ELR (cell line): ENCODE measurements at places on chromosomes 7 and 10.

GRCh38 chr7:523347-524336, 4.0 kb upstream of the PDGFA start:
- no peak for DNase-seq

DNA sequence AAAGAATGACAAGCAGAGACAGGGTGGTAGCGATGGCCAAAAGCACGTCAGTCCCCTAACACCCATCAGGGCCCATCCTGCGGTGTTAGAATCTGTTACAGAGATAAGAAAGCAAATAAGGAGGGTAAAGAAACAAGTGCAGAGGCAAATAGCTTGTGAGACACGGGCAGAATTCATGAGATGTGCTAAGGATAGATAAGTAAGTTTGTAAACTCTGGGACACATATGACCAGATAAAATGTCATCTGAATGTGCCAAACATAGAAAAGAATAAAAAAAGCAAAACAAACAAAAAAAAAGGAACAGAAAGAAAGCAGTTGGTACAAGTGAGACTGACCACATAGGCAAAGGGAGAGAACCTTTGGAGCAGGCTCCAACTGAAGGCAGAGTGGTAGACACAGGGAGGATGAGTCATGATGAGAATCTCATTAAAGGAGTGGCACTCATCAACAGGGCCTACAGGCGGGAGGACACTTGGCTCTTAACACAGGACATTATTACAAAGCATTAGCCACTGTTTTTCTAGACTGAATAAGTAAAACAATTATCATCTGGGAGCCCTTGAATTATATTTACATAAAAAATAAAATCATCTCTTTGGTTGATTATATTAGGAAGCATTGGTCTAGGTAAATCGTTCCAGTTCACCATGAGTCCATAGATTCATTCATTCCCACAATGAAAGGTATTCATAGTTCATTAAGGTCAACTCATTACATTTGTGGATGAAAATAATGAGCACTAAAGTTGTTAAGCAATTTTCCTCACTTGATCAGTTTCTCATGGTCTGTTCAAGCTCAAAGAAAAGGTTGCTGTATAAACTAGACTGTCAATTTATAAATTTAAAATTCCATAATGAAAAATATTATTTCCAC, 21.5 kb upstream of the EPHB6 start:
- DNase-seq, result no peak

- DNase-seq, result peak; percentile 70
These were observed 39.5 kb downstream of the RSU1 start for GRCh38 chr10:16777473-16778370.

DNA sequence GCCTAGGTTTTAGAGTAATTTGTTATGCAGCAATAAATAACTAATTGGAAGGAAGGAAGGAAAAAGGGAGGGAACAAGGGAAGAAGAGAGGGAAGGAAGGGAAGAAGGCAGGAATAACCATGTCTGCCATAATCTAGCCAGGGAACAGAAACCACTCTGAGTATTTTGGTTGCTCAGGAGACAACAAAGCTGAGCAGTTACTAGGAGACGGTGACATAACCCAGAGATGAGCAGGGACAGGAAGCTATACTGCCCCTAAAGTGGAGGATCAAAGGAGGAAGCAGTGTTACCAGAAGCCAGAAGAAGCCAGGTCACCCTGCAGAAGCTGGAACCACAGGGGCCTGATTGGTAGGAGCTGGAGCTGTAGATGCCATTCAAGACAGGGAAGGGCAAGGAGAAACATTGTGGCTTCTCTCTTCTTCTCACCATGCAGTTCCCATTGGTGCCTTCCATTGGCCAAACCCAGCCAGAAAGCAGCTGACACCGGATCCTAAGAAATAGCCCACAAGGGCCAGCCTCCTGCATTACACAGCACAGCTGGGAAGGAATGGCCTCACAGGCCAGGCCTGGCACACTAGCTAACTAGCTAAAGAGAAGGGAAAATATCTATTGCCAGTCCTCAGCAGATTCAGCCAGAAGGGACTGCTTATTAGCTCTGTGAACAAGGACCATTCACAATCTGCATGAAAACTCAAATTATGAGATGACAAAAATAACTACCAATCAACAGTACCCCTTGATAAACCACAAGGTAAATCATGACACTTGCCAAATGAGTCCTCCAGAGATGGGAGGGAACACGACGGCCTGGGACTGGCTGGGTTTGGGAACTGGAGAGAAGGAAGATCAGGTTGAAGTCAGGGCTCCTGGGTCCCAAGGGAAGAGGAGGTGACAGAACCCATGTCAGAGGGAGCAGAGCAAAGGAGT, 184.5 kb upstream of the NFE2L3 start:
- DNase-seq, result no peak

DNA sequence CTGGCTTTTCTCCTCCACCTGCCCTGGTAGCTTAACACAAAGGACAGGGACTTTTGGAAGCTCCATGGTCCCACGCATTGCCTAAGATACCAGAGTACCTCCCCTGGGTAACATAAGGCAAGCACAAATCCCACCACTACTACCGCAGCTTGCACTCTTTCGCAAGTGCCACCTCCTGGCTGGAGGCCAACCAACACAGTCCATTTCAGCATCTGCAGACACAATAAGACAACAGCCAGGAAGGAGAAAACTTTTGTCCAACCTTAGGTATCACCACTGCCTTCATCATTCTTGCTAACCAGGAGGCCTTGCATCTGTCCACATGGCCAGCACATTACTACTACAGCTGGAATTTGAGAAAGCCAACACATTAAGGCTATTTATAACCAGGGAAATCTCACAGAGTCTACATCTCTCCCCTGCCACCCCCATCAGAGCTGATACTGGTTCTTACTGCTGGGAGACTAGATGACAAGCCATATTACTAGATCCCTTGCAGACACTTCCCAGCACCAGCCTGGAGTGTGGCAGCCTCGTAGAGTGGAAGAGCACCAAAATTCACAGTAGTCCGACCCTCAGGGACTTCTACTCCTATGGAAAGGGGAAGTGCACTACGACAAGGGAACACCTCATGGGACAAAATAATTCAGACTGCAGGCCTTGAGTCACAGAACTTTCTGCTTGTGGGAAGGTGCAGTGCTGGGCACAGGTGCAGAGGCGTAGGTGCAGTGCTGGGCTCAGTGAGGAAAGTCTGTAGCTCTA, 39.8 kb upstream of the CDK13 start:
- no peak for DNase-seq

- no peak for DNase-seq
These were observed 12.8 kb downstream of the CREB3L2 start for GRCh38 chr7:137989094-137989493.

DNA sequence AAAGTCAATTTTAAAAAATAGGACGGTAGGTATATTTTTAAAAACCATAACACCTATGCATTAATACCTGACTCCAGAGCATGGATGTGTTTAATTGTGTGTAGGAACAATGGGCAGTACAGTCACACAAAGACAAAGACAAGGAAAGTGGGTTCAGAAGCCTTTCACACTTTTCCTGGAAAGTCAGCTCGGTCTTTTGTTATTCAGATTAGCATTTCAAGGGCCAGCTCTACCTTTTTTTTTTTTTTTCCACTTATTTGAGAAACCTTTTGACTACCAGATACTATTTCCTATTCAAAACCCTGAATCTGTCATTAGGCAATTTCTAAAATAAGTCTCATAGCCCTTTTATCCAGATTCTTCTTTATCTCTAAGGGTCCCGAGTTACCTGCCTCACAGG, 401.9 kb downstream of the PARD3 start:
- DNase-seq, result no peak

GRCh38 chr10:6721480-6721879, 141.4 kb upstream of the PRKCQ start:
- peak; percentile 98 for DNase-seq

DNA sequence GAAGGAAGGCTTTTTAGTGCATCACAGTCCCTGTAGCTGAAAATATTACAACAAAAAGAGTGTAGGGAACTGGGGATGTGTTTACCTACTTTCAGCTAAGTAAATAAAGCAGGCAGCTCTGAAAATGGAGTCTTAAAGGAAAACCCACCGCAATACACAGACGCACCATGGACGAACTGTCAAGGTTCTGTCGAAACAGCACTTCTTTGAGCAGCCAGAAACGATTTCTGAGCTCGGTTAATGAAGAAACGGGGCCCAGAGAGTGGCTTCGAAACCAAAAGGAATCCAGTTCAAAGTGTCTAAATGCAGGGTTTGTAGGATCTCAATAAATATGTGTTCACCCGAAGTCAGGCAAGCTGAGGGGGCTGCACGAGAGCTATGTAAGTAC, 275.4 kb upstream of the NEBL start:
- DNase-seq, result no peak

DNA sequence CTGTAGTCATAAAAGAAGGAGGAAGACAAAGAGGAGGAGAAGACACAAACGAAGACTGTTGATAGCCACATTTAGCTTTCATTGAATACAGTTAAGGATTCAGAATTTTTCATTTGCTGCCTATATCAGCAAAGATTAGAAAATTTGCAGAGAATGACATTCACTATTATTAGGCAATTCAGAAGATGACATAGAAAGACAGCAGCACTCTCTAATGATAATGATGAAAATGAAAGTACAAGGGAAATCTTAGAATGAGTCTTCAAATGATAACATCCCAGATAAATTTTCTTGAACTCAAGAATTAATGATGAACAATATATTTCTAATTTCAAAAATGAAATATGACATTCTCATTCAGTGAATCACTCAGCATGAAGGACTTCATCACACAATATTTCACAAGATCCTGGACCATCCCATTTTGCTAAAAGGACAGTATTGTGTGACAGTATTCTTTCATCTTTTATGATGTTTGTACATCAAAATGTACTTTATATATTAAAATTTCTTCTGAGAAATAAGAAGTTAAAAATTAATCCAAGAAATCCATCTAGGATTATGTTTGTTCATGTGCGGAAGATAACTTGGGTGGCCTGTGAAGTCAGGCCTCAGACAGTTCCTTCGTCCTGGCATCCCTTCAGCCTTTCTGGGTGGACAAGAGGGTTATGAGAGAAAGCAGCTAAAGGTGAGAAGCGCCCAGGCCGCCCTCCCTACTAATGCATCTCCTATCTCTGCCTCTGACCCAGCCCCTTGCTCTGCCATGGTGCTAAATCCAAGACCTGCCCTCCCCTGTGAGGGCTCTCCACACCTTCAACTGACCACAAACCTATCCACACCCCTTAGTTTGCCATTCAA, 47.4 kb upstream of the CAMK2B start:
- peak; percentile 63 for DNase-seq

- DNase-seq, result no peak
These were observed 64.0 kb upstream of the DUSP5 start for GRCh38 chr10:110433740-110434139.

GRCh38 chr10:55495555-55495954, 694.5 kb upstream of the PCDH15 start:
- DNase-seq, result no peak

DNA sequence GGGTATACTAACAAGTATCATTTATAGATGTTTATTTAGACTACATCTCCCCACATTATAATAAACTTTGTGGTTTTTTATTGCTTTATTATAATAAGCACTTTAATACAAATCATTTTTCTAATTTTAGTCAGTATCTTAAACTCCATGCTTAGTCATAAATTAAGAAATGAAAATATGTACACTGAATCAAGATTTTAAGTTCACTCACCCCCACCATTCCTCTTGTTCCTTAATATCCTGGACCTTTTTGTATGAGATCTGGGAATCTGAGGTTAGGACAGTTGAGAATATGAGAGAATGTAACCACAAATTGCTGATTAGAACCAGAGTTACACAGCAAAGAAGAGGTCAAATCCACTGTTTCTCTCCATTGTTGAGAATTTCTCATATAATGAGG, 93.6 kb upstream of the WNT16 start:
- no peak for DNase-seq

DNA sequence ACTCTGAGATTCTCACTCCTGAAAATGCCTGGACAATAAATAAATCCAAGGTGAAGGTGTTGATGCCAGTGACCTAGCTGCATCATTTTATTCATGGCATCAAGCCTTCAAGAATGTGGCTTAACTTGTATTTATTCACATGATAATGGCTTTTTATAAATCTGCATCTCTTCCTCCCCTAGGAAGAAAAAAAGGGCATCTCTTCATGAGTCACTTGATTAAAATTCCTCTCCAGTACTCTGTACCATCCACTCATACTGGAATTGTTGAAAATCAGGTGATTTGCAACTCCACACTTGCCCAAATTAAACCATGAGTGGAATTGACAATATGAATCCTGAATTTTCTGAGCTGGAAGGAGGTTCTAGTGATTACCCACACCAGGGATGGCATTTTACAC, 30.2 kb downstream of the PTPRE start:
- no peak for DNase-seq

DNA sequence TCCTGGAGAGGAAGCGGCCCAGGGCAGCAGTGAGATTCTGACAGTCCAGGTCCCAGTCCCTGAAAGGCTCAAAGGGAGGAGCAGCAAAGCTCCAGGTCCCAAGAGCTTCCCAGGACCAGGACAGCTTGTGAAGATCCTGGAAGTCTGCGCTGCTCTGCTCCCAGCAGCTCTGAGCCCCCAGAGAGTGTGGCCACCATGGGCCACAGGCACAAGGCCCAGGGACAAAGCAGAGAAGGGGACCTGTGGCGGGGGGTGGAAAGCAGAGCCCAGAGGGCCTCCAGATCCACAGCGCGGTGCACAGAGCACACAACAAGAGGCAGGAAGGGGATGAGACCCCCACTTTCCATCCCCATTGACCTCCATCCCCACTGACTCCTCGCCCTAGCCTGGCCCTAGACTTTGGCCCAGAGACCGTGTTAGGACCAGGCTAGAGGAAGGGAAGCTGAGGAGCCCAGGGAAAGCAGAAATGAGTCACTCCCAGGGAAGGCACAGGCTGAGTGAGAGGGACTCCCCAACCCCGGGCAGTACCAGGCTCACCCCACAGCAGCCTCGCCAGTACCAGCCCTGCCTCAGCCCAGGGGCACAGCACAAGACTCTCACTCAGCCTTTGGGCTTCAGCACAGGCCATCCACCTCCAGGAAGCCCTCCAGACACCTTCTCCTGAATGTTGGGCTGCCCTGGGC, 75.5 kb downstream of the GRID1 start:
- DNase-seq, result no peak

DNA sequence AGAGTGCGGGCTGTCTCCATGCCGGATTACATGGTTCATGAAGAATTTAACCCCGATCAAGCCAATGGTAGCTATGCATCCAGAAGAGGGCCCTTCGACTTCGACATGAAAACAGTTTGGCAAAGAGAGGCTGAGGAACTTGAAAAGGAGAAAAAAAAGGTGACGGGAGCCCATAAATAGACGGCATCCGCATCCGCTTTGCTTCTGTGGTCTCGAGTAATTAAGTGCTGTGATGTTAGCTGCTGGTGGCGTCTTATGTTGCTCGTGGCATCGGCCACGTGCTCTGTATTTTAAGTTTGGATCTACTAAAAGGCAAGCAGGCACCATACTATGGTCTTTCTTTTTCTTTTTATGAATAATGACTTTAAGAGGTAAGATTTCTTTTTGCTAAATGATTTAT, 11.1 kb downstream of the C7orf57 start:
- DNase-seq, result no peak

GRCh38 chr7:155818154-155818819, 6.0 kb upstream of the SHH start:
- no peak for DNase-seq
